ENCODE measurements at places on chromosomes 16 and 17. TPM values are rescaled to one million over a fixed set of nuclear protein-coding genes. Genes with fewer than 3 reads are reported as not detected.

The BFAR gene
- 99.1 TPM for total RNA-seq

- no peaks in the 10 kb centered on the region for H3K27me3 ChIP-seq
- H3K36me3 ChIP-seq: no peaks in the 10 kb centered on the region
- DNase-seq: no peak
- H3K4me3 ChIP-seq: no peak overlapping the region
- peaks cover 10% of the 10 kb centered on the region for H3K4me1 ChIP-seq
Measured at GRCh38 chr16:78647019-78647418, 547.6 kb downstream of the WWOX start.

GRCh38 chr17:42274253-42274542, 2.0 kb downstream of the STAT5B start:
- no peak overlapping the region for H3K4me3 ChIP-seq
- no peaks in the 10 kb centered on the region for H3K27me3 ChIP-seq
- no peaks in the 10 kb centered on the region for H3K36me3 ChIP-seq
- DNase-seq: no peak
- no peak overlapping the region for H3K27ac ChIP-seq
- peaks cover 18% of the 10 kb centered on the region for H3K4me1 ChIP-seq

The C17orf67 gene
- total RNA-seq: not detected

- no peaks in the 10 kb centered on the region for H3K36me3 ChIP-seq
- H3K27me3 ChIP-seq: no peaks in the 10 kb centered on the region
- no peak overlapping the region for H3K4me3 ChIP-seq
- no peak for DNase-seq
Measured at GRCh38 chr17:14427900-14428647, 127.2 kb downstream of the HS3ST3B1 start.

DNA sequence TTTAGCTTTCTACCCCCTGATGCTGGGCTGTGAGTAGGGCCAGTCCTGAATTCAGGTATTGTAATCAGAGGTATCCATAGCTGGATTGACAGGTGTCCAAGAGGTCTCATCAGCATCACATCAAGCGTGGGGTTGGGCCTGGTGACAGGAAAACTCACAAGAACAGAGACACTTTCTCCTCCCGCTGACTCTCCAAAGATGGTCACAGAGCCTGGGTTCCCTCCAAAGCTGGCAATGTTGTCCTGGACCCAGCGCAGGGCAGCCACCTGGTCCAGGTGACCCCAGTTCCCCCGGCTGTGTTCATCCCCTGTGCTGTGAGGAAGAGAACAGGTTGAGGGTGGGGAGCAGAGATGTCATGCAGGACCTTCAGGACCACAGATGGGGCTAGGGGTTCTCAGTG, 11.7 kb downstream of the CES1 start:
- H3K36me3 ChIP-seq: no peaks in the 10 kb centered on the region
- H3K27ac ChIP-seq: no peak overlapping the region
- no peak overlapping the region for H3K4me3 ChIP-seq

GRCh38 chr17:68288804-68289203, 2.1 kb downstream of the SLC16A6 start:
- H3K27ac ChIP-seq: no peak overlapping the region
- no peak overlapping the region for H3K4me3 ChIP-seq
- H3K4me1 ChIP-seq: peaks cover 24% of the 10 kb centered on the region
- no peaks in the 10 kb centered on the region for H3K36me3 ChIP-seq

- DNase-seq: no peak
- H3K4me1 ChIP-seq: peaks cover 56% of the 10 kb centered on the region
- peak overlapping the region; percentile 95 for H3K27ac ChIP-seq
- H3K4me3 ChIP-seq: peak overlapping the region; percentile 69
- no peaks in the 10 kb centered on the region for H3K27me3 ChIP-seq
Measured at GRCh38 chr16:85029408-85029784, 1.8 kb downstream of the KIAA0513 start.

The SKAP1 gene
- not detected for total RNA-seq

The AXIN2 gene
- total RNA-seq: 46.9 TPM

The TBC1D3C gene
- total RNA-seq: not detected

The LYRM9 gene
- total RNA-seq: 11.6 TPM

DNA sequence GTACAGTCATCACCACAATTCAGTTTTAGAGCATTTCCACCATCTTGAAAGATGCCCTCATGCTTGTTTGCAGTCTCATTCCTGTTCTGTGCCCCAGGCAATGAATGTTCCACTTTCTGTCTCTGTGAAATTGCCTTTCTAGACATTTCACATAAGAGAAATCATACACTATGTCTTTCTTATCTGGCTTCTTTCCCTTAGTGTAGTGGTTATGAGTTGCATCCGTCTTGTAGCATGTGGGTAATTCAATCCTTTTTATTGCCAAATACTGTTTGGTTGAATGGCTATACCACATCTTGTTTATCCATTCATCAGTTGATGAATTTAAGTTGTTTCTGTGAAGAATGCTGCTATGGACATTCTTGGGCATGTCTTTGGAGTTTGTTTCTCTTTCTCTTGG, 132.5 kb upstream of the PLCG2 start:
- no peaks in the 10 kb centered on the region for H3K27me3 ChIP-seq
- H3K4me1 ChIP-seq: peaks cover 49% of the 10 kb centered on the region
- DNase-seq: no peak
- no peak overlapping the region for H3K27ac ChIP-seq
